Activated CD4-positive, alpha-beta T cell treated with anti-CD3 and anti-CD28 coated beads, Interleukin-2, amount 10 ng/mL, durations not matched to agents 7 days and 5 days (primary cell): ENCODE measurements at places on chromosomes 2 and 18.

GRCh38 chr2:156455361-156455975, 19.3 kb downstream of the GPD2 start:
- DNase-seq = no peak

- DNase-seq = no peak
Measured at GRCh38 chr2:24153478-24153877, 21.4 kb upstream of the FAM228A start.

DNA sequence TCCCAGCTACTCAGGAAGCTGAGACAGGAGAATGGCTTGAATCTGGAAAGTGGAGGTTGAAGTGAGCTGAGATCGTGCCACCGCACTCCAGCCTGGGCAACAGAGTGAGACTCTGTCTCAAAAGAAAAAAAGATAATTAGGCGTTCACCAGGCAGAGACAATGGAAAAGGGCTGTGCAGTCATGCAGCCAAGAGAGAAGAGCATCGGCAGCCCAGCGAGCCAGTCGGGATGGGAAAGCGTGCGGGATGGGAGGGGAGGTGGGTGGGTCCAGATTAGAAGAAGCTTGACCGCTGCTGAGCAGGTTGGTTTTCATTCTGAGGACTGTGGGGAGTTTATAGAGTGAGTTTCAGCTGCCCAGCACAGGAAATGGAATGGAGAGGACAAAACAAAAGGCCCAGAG, 15.0 kb upstream of the CYS1 start:
- DNase-seq = no peak

- no peak for DNase-seq
Measured at GRCh38 chr18:56913941-56914340, 232.9 kb upstream of the BOD1L2 start.

GRCh38 chr18:26703170-26703930, 155.0 kb upstream of the KCTD1 start:
- DNase-seq = no peak

DNA sequence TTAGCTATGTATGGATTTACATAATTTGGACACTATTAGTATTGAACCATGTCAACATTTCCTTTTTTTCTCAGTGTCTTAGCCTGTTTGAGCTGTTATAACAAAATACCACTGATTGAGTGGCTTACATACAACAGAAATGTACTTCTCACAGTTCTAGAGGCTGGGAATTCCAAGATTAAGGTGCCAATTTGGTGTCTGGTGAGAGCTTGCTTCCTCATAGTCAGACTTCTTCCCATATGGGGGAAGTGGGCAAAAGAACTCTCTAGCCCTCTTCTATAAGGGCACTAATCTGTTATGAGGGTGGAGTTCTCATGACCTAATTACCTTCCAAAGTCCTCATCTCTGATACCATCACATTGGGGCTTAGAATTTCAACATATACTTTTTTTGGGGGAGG, 12.6 kb downstream of the ZNF804A start:
- DNase-seq = no peak

- DNase-seq = no peak
Measured at GRCh38 chr2:220779931-220780330, 792.2 kb downstream of the EPHA4 start.

- no peak for DNase-seq
Measured at GRCh38 chr2:53725662-53726061, 41.9 kb upstream of the CHAC2 start.

DNA sequence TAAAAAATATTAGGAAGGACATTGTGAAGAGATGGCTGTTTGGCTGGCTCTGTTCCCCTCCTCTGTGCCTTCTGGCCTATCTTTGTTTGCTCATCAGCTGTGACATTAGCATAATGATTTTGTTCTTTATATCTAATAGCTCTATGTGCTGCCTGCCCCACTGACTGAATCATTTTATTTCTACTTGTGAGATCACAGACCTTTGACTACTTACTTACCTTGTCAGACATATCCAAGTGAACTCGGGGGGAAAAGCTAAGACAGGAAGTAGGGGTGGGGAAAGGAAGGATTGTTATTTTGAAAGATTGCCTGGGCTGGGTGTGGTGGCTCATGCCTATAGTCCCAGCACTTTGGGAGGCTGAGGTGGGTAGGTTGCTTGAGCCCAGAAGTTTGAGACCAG, 104.2 kb downstream of the ASAP2 start:
- DNase-seq = no peak

DNA sequence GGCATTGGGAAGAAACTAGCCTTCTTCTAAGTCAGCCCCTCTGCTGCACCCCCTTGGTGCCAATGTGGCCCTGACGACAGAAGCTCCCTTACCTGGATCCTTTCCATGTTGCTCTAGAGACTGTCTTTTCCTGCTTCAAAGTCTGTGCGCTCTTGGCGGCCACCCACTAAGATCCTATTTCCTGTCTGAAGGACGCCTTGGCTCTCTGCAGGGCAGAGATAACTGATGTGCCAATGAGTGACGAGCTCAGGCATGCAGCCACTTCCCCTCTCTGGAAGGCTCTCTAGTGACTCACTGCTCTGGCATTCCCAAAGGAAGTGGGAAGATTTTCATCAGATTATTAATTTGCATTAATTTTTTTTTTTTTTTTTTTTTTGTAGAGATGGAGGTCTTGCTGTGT, 273.5 kb downstream of the CDH20 start:
- DNase-seq = no peak

GRCh38 chr18:11114653-11115052, 34.7 kb downstream of the PIEZO2 start:
- DNase-seq = no peak

- no peak for DNase-seq
Measured at GRCh38 chr2:170073288-170073687, 104.7 kb upstream of the MYO3B start.

DNA sequence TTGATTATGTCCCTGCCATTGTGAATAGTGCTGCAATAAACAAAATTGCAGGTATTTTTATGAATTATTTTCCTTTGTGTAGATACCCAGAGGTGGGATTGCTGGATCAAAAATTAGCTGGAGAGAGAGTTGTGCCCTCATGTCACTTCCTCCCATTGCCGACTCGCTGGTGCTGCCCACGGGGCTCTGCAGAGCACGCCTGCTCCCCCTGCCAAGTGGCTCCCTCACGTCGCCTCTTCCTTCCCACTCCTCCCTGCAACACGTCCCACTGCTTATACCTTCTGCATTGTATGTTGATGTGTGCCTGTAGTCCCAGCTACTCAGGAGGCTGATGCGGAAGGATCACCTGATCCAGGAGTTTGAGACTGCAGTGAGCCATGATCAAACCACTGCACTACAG, 28.1 kb downstream of the PRELID3A start:
- no peak for DNase-seq

- no peak for DNase-seq
Measured at GRCh38 chr18:79354350-79354749, 41.4 kb upstream of the NFATC1 start.

DNA sequence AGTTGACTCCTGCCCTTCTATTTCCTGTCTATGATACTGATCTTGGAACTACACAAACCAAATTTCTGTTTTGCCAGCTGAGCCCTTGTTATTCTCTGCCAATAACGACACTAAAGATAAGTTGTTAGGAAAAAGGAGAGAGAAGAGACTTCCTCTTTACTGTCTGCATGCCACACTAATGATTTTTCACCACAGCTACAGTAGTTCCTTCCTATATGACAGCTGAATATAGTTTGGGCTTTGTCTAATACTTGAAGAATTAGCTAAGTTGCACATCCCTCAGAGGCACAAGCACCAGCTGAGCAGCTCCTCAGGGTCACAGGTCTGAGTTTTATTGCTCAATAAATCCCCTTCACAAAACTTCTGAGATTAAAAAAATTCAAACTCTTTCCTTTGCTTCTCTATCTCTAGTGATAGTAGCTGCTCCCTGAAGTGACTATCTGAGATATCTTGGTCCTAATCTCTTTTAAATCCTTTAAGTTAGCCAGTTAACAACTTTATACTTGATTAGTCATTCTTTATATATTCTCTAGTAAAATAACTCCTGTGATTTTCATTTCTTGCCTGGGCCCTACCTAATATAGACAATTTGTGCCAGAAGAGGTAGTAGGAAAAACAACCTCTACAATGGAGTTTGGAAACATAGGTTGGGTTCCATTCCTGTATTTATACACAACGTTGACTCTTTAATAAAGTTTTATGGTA, 253.0 kb upstream of the CNTNAP5 start:
- DNase-seq = no peak

- no peak for DNase-seq
Measured at GRCh38 chr2:175823002-175823706, 178.9 kb downstream of the LNPK start.

DNA sequence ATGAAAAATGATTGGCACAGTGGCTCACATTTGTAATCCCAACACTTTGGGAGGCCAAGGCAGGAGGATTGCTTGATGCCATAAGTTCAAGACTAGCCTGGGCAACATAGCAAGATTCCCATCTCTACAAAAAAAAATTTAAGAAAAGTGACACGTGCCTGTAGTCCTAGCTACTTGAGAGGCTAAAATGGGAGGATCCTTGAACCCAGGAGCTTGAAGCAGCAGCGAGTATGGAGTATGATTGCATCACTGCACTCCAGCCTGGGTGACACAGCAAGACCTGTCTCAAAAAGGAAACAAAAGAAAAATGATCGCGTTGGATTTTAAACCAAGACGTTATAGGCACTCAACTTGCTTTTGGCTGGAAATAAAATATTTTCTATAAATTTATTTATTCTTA, 37.8 kb upstream of the CREB1 start:
- no peak for DNase-seq

DNA sequence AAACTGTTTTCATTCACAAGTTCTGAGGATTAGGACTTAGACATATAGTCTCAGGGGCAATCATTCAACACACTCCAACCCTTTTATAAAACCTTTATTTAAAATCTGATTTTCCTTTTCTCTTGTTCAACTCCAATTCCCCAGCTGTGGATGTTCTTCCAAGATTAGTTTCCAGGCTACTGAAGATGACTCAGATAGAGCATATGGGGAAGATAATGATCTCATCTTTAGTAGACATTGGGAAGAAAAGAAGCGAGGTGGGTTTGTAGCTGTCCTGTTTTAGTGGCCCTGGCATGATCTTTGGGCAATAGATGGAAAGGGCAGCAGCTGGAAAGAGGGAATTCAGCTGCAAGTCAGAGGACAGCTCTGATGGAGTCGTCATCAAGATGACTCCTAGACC, 247.7 kb upstream of the CCDC68 start:
- DNase-seq = no peak

DNA sequence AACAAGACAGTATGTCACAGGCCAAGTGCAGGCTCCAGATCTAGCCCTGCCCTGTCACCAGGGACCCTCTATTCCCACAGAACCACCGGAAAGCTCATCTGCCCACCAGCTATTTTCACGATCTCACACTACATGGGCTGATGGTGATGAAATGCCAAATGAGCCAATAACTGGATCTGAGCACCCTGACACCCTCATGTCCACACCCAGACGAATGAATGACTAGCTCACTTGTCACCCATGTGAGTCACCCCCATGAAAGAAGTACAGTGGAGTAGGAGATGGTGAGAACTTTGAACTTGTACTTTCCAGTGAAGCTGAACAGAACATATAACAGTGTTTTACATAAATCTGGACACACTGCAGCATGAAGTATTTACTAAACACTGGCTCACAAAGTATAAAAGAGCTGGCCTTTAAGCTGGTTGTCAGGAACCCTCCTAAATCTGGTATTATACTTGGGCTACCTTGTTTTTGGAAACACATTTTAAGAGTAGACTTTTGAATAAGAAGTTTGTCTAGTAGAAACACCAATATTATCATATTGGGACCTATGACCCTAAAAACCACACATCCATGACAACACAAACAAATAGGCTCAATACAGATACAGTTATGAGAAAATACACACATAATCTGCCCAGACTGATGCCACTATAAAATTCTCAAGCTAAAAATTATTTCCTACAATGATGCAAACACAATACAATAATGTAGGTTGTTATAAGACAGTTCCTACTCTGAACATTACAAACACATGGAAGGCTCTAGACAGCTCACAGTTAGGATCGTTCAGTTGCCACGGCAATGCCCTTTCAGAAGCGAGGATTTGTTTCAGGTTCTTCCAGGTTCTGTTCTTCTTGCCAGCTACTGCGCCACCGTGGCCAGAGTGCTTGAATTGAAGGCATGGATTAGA, 19.0 kb downstream of the INO80C start:
- no peak for DNase-seq

DNA sequence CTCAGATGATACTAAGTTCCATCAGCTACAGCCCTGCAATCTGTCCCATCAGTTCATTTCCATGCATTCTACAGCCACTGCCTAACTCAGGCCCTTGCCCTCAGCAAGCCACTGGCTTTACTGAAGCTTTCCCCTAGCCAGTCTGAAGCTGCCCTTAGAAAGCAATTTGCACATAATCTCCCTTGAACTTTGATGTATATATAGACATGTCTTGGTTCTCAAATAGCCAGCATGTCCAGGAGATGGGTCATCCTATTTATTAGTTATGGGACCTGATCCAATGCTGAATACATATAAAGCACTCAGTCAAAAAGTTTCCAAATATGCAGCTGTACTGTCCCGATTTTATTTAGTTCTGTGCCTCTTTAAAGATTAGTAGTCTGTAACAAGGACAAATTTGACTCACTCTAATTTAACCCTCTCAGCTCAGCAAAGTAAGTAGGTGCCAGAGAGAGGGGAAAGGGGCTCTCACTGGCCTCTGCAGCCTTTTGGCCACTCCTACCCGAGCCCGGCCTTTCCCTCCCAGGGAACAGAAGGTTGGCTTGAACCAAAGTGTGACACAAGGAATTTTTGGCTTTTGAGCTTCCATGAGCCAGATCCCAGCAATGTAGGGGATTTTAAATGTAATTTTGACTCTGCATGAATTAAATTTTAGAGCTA, 70.7 kb downstream of the CCDC93 start:
- DNase-seq = no peak

DNA sequence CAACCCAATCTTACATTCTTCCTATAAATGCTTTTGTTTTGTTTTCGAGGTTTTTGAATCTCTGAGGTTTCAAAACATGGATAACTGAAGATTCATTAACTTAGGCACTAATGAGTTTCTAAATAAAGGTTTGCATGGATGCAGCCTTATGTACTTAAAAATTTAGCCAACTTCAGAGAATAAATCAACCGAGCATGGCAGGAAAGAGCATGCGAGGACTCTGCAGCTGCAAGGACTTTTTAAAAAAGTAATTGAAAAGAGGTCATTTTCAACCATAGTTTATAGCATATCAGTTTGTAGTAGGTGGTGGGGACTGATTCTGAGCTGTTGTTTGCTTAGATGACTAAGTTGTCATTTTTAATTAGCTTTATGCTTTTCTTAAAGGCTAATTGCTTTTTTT, 567.0 kb upstream of the ZEB2 start:
- no peak for DNase-seq

GRCh38 chr2:124995185-124995912, 970.3 kb downstream of the CNTNAP5 start:
- no peak for DNase-seq
